ENCODE measurements at places on chromosomes 4 and X.

GRCh38 chr4:81648576-81649275, 177.0 kb upstream of the RASGEF1B start:
- no peak for DNase-seq

- no peak for DNase-seq
Observed at GRCh38 chr4:37687681-37688080, 1.5 kb upstream of the RELL1 start.

- DNase-seq, result no peak
Observed at GRCh38 chrX:24178441-24178840, 28.9 kb downstream of the ZFX start.

DNA sequence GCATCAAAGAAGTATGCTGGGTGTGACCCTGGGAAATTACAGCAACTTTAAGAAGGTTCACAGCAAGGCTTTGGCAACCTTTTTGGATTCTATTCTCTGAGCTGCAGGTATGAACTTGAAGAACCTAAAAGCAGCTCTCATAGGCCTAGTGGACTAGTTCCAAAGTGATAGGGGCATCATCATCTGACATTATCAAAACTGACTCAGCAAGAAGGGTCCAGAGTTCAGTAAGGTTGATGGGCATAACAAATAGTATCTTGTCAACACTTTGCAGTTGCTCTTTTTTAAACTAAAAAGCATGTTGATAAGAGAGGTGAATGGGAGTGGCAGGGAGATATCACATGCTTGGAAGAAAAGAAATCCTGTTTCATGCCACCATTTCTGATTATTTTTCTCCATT, 249.3 kb downstream of the ZNF674 start:
- no peak for DNase-seq

- DNase-seq, result no peak
Observed at GRCh38 chrX:151488677-151489076, 74.8 kb upstream of the PASD1 start.

- no peak for DNase-seq
Observed at GRCh38 chr4:149799546-149799945, 16.1 kb downstream of the IQCM start.

DNA sequence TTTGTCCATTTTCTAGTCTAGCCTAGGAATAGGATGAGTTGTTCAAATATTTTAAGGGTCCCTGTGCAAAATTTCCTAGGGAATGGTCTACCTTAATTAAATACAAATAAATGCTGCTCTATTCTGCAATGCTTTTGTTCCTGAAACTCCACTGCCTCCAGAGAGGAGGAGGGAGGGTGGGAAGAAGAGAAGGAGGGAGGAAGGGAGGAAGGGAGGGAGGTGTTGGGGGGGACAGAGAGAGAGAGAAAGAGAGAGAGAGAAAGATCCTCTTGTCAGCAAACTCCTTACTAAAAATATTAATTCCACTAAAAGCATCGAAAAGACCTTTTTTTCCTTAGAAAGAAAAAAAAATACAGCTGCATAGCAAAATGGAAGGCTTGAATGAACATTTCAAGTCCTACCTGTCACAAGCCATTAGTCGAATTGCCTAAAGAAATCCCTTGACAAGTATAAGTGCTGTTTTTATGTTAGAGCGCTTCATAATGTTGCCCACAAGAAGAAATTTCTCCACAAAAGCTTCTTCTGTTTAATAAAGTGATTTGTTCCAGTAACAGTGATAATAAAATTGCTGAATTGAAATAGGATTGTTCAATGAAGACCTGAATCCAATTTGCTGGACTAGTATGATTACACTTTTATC, 106.0 kb downstream of the NKX6-1 start:
- DNase-seq, result no peak

GRCh38 chrX:108361316-108361715, 76.9 kb downstream of the COL4A6 start:
- DNase-seq, result no peak

DNA sequence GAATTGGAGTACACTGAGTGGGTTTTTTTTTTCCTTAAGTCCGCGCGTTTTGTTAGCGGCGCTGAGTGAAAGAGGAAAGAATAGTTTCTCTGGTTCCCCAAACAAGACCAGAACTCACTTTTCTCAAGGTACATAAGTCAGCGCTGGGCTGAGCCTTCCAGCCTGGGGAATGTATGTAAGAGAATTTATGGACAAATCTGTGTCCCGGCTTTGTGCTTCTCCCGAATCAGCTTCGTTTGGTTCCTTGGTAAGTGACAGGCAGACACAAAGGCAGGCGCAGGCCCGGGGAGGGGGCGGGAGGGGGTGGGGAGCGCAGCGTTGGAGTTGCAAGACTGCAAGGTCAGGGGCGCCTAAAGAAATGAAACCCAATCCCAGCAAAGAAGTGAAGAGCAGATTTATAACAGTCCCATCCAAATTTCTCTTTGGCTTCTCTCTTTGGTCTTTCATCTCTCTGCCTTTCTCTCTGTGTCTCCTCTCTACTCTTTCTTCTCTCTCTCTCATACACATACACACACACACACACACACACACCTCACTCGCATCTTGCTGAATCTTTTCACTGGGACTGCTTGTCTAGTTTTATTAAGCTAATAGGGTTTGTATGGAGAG, 981 bp downstream of the TET2 start:
- DNase-seq, result peak; percentile 13

DNA sequence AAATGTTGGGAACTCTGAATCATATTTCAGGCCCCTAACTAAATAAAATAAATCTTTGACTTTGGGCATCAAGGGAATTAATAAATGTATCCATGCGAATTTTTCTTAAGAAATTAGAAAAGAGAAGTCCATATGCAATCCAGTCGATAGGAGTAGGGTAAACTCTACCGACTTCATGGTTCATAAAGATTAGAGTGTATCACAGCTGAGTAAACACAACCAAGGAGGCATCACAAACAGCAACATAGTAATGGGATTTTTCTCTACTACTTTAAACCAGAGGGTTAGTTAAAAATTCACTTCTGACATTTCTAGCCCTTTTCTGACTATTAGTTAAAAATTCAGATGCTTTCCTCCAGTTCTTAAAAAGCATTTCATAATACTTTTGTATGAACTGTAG, 19.9 kb downstream of the SEPTIN11 start:
- no peak for DNase-seq

- DNase-seq, result no peak
Observed at GRCh38 chrX:23832721-23833120, 49.7 kb downstream of the SAT1 start.

- DNase-seq, result no peak
Observed at GRCh38 chr4:58475097-58475496, 1364.9 kb upstream of the IGFBP7 start.

DNA sequence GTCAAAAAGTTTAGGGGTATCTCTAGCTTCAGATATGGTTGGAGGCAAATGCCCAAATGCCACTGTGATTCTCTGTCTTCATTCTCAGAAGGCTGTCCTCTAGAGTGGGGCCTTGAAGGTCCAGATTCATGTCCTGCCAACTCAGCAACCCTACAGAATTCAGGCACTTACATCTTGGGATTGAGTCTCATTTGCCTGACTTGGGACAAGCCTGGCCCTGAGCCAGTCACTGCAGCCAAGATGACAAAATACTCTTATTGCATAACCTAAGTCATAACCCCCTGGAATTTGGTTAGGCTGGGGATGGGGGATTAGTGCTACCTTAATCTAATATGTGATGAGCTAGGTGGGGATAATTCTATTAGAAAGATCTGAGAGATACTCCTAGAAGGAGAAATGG, 100.5 kb downstream of the AREG start:
- no peak for DNase-seq

DNA sequence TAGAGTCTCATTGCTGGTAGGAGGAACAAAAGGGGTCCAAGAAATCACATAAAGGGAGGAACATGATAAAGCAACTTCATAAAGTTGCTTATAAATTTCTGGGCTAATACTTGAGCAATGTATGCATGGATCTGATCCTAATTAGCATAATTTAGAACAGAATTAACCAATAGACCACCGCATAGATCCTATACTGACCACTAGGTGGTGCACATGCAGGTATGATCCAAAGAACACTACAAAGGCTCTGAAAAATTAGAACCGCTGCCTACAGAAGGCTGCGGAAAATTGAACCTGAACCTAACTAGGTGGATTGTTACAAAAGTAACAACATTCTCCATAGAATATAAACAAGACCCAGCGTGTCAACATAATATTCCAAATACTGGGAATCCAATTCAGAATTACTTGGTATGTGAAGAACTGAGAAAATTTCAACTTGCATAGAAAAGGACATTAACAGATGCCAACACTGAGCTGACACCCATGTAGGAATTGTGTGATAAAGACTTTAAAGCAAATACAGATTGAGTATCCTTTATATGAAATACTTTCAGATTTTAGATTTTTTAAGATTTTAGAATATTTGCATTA, 23.3 kb downstream of the BRCC3 start:
- DNase-seq, result no peak

DNA sequence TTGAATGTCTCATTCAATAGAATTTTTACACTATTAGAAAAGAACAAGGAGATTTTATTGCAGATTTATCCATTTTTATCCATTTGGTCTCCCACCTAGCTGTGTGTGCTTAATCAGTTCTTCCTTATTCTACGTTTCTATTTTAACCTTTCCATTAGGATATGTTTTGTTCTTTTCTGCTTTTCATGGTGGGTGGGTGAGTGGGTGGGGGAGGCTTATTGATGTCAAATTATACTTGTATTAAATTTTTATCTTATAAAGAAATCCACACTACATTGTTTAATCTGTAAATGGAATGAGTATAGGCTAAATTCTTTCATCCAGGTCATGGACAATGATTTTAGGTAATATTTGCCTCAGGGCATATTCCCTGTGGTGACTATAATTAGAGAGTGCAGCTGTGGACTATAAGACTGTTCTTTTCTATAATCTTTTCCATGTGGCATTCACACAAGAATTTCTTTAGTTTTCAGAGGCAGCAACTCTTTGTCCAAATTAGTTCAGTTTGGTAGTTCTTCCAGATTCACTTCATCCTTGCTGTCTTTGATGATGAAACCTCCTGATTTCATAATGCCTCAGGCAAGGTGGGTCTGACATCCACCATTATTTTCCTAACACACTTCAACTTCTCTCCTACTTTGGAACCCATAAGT, 2451.8 kb downstream of the PCDH7 start:
- DNase-seq, result no peak

DNA sequence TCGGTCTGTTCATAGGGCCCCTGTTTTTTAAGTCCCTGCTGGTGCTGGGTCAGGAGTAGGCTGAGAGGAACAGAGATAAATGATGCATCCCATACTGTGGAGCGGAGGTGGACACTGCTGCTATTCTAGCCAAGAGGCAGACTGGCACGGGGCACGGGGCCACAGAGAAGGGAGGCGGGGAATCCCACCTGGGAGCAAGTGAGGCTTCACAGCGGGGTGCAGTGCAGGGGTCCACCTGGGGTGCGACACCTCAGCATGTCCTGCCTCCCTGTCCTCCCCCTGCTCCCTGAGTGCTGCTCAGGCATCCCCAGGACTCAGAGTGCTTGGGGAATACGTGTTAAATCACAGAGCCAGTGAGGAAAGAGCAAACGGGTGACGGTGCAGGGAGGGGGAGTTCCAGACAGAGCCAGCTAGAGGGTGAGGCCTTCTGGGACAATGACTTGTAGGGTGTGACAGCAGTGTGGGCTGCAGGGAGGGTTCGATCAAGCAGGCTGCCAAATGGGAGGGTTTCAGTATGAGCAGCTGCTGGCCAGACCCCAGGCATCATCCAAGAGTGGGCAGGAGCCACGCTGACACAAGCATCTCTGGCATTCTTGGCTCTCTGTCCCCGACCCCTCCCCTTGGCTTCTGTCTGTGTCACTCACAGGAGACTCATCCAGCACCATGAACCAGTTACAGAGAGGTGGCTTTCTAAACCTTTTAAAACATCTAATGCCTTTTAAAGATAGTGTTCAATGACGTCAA, 13.7 kb upstream of the HTRA3 start:
- no peak for DNase-seq

DNA sequence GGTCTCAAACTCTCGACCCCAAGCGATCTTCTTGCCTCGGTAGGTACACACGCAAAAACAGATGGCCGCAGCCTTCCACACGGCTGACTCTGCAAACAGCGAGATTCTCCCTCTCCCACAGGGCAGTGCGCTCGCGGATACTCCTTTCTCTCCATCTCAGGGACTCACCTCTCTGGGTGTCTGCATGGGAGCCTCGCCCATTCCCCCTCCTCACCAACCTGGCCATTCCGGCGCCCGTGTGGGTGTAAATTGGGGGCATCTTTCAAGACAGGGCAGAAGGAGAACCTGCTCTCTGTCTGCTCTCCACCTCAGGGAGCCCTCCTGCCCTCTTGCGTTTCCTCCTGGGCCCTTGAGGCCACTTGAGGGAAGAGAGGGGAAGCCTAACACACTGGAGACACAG, 4.4 kb downstream of the CTAG2 start:
- no peak for DNase-seq

- no peak for DNase-seq
Observed at GRCh38 chr4:26647523-26648224, 63.8 kb downstream of the TBC1D19 start.

DNA sequence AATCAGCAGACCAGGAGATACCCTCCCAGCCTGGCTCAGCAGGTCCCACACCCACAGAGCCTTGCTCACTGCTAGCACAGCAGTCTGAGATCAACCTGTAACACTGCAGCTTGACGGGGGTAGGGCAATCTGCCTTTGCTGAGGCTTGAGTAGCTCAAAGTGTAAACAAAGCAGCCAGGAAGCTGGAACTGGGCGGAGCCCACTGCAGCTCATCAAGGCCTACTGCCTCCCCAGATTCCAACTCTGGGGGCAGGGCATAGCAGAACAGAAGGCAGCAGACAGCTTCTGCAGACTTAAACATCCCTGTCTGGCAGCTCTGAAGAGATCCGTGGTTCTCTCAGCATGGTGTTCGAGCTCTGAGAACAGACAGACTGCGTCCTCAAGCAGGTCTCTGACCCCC, 15.1 kb upstream of the GABRA2 start:
- no peak for DNase-seq

DNA sequence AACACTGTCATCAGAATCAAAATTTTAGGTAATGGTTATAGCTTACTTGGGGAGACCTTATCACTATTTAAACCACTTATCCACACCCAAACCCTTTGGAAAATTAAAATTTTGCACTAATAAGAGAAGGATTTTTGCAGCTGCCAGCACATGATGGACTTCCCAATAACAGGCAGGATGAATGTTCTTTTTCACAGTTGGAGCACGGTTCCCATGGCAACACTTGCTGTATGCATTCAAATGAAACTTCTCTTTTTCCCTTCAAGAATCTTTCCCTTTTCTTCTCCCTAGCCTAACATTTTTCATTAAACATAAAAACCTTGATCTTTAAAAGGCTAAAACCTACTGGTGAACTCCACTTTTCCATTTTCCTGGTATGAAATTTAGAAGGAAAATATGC, 768.2 kb downstream of the KCTD8 start:
- no peak for DNase-seq

- DNase-seq, result no peak
Observed at GRCh38 chr4:26622913-26623312, 39.0 kb downstream of the TBC1D19 start.

GRCh38 chr4:25098964-25099891, 61.0 kb downstream of the SEPSECS start:
- DNase-seq, result no peak

DNA sequence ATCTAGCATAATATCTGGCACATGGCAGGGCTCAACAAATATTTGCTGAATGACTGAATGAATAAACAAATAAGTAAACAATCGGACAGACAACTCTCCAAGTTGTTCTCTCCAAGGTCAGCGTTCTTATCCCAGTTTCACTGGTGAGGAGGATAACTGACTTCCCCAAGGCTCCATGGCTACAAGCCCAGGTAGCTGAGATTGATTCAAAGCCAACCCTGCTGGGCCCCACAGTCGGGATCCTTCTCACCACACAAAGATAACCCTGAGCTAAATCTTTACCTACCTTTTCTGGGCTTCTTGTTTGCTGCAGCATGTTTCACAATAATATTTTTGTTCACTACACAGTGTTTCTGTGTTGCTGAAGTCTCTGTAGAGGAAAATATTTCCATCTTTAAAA, 54.9 kb downstream of the USP46 start:
- no peak for DNase-seq
